D341Med (cell line): ENCODE measurements at places on chromosomes 13 and 19.

DNA sequence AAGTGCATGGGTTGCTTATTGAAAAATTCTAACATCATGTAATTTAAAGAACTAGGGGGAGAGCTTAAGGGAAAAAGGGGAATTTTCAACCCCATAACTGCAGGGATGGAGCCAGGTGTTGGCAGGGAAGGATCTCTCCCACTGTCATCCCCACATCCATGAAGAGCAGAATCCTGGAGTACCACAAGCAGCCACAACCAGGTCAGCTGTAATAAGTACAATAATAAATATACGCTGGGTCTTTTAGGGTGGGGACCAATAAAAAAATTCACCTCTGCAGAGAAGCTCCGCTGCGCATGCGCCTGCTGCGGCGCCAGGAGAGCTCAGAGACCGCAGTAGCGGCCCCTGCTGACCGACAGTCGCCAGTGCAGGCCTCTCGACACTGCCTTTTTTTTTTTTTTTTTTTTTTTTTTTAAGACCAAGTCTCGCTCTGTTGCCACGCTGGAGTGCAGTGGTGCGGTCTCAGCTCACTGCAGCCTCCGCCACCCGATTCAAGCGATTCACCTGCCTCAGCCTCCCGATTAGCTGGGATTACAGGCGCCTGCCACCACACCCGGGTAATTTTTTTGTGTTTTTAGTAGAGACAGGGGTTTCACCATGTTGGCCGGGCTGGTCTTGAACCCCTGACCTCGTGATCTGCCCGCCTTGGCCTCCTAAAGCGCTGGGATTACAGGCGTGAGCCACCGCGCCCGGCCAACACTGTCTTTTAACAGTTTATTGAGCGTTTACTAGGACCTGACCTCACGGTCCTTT, 2.5 kb upstream of the EEF2 start:
- peak; percentile 88 for DNase-seq

DNA sequence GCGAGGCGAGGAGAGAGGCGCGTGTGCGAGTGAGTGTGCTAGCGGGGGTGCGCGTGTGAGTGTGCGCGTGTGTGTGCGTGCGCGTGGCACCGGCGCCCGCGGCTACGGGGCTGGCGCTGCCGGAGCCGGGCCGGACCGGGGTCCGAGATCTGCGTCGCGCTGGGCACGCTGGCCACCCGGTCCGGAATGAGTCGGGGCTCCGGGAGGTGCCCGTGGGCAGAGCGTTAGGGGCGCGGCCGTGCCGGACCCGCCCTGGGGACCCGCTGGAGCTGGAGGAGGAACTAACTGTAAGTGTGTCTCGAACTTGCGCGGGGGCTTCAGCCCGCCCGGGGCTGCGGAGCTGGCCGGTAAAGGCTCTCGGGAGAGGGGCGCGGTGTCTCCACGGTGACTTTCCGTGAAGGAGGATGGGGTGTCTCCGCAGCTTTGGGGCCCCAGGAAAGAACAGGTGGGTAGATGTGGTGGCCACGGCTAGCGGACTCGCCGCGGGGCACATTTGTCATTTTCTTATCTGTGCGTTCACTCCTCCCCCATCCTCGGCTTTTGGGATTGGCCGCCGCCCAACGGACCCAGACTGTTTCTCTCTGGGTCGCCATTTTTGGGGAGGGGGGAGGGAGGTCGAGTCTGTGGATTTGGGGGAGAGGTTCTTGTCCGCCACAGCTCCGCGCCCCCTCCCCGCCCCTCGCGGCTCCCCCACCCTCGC, 10.1 kb upstream of the SOX1 start:
- DNase-seq = no peak

- DNase-seq = no peak
Measured at GRCh38 chr19:5081443-5082161, 112.7 kb downstream of the KDM4B start.

GRCh38 chr13:23695711-23696464, 125.7 kb downstream of the TNFRSF19 start:
- no peak for DNase-seq

DNA sequence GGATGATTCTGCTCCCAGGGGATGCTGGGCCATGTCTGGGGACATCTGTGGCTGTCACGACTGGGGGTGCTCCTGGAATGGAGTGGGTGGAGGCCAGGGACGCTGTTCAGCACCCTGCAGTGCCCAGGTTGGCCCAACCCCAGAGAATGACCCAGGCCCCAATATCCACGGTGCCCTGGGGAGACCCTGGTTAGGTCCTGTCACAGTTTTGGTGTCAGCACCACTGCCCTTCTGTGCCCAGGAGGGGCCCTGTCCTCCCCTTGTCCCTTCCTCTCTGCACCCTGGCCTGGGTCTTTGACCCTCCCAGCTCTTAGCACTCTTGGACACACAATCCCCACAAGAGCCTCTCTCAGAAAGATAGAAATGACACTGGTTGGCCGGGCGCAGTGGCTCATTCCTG, 85.3 kb downstream of the GADD45B start:
- DNase-seq = peak; percentile 14

DNA sequence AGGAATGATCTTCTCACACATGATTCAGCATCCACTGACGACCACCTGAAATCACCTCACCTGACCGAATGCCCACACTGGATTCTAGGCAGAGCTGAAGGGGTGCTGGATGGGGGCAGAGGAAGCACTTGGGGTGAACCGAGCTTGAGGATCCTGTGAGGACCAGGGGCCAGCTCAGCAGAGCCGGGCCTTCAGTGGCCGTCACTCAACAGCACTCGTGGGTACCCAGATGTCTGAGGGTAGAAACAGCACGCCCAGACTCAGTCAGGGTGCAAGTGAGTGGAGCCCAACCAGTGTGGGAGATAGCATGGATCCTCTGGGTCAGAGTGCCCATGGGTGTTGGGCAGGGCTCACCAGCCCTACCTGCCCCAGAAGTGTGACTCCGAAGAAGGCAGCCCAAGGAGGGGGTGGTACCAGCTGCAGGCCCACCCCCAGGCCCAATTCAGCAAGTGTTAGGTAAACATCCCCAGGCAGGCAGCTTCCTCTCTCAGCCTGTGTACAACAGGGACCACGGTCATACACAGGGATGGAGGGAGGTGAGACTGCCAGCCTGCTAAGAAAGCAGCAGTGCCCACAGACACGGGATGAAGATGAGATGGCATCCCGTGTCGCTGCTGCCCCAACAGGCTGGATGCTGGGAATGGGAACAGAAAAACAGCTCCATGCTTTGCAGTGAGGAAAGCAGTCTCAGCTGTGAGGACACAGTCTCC, 16.6 kb downstream of the GJA3 start:
- no peak for DNase-seq

DNA sequence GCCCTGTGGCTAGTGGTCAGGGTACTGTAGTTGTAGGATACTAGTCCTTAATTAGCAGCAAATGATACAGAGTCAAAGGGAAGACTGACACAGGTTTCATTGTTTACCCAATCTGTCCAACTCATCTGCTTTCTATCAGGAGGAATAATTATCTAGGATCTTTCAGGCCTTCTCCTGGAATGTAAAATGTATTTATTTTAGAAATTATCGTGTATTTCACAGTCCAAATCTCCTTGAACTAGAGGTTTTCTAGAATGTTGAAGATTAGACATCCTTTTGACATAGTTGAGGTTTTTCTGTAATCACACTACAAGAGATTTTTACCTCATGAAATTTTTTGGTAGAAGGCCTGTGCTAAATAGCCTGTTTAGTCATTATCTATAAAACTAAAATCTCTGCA, 1694.8 kb upstream of the PCDH20 start:
- DNase-seq = no peak

DNA sequence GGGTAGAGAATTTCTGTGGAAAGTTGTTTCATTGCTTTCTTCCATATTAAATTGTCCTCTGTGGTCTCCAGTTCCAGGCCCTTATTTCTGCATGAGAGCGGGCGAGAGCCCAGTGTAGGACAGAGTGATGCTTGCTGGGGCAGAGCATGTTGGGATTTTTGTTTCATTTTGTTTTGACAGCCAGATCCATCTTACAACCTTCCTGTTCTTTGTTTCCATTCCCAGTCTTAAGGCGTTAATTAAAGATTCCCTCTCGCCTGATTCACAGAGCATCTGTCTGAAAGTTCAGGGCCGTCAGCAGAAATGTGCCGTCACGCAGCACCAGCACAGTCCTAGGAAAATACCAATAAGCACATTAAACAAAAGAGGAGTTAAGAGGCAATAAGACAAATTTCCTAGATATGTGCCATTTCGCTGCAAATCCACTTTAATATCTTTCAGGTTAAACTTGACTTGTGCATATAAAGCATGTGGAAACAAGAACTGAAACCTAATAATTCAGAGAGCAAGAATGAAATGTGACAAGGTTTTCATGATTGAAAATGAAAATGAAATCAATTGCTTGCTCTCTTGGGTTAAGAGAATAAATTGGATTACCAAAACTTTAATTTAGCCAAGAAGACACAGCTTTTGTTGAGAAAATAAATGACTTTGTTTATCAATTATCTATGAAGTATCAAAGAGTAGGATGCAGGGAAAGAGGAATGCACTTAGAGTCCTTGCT, 210.7 kb upstream of the SLC10A2 start:
- DNase-seq = no peak

DNA sequence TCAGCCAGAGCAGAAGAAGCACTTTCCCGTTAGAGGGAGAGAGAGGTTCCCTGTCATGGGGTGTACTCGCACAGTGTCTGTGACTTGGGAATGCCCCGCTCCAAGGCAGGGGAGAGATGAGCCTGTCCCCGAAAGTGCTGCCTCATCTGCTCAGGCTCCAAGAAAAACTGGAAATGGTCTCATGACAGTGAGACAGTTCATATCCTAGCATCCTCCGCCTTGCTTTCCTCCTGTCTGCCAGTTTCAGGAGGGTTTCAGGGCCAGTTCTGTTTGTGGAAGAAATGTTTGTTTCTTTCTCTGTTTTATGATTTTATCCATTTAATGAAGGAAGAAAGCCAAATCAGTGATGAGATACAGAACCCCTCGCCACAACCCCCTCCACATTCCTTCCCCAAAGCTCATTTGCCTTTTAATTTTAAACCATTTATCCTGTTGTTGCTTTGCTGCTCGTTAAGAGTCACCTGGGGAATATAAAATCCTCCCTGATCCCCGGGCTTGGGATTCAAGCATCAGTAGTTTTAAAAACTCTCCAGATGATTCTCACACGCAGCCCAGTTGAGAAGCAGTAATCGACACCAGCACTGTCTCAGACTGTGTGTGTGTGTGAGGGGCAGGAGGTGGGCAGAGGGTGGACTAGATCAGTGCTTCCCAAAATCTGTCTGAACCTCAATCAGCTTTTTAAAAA, 144.6 kb upstream of the UBL3 start:
- DNase-seq = no peak

DNA sequence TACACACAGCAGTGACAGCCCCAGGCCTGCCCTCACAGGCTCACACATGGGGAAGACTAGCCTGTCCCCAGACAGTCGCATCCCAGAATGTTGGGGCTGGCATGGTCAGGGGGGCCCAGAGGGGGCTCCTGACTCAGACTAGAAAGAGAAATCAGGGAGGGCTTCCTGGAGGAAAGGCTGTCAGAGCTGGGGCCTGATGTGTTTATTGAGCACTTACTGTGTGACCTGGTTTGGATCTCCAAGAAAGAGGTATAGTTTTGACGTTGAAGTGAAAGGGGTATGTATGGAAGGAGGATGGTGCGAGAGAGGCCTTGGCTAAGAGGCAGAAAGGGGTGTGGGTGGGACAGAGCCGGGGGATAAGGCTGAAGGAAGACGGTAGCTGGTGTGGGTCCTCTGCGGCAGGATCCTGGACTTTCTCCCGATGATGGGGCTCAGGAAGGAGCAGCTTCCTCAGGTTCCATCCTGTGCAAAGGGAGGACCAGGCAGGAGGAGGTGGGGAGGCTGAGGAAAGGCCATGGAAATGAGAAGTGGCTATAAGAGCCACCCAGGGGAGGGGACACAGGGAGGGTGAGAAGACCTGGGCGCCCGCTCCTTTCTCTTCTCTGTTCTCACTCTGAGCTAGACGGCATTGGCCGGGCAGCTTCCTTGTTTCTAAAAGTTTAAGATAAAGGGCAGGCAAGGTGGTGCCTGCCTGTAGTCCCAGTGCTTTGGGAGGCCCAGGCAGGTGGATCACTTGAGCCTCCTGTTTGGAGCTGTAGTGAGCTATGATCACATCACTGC, 16.1 kb upstream of the BCL3 start:
- peak; percentile 17 for DNase-seq

DNA sequence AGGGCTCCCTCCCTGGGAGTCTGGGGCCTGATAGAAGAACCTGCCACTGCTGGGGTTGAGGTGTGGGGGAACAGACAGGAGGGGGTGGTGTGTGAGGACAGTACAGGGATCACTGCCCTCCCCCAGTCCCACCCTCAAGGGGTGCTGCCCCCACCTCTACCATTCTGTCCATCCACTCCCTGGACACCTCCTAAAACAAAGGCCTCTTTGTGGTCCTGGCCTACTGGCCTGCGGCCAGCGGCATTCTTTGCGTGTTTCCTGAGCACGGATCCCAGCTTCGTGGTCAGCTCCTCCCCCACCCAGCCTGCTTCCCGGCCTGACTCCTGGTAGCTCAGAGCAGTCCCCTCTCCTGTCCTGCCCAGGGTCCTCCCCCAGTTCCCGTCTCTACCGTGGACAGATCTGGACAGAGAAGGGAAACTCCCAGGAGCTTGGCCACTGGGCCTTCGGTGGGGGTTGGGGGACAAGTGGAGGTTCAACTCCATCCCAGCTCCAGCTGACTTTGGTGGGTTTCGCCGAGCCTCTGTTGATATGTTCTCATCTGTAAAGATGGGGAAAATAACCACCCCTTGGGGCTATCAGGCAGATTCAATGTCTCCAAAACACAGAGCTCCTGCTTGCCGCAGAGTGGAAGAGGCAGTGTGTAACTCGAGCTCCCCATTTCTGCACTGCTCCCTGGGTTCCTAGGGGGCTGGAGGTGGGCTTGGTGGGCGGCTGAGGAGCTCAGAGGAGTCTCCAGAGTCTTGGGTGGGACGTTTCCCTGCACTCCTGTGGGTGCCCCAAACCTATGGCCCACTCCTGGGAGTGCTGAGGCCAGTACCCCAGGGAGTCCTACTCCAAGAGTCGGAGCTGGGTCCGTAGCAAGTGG, 48.7 kb downstream of the LYL1 start:
- DNase-seq = no peak

GRCh38 chr13:29589234-29589633, 6.3 kb downstream of the SLC7A1 start:
- no peak for DNase-seq

- no peak for DNase-seq
Measured at GRCh38 chr13:91399189-91400062, 1.0 kb downstream of the GPC5 start.

DNA sequence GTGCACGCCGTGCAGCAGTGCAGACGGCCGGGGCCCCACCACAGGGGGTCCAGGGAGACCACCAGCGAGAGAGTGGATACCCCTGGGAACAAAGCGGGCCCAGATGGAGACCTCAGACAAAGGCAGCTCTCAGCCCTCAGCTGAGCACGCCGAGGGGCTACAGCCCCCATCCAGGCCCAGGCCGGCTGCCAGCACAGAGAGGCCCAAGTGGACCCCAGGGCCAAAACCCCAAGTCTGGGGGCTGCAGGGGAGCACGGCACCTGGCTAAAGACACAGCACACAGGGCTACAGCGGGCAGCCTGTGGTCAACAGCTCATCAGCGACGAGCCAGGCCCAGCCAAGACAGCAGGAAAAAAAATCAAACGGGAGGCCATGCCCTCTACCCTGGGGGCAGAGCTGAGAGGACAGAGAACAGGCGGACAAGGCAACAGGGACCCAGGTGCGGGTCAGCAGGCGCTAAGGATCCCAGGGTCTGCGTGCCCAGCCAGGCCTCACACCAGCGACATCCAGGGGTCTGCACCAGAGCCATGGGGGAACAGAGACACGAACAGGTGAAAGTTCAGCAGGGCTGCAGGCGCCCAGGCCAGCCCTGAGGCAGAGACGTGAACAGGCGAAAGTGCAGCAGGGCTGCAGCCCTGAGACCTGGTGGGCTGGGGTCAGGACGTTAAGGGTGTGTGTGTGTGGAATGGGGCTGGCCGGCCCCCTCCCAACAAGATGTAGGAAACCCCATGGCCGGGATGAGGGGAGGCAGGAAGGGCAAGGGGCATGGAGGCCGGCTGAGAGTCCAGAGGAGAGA, 34.3 kb downstream of the RASA3 start:
- no peak for DNase-seq
